Ecto neural progenitor cell (in vitro differentiated cells): ENCODE measurements at places on chromosomes 5 and 9.
A peak's percentile ranks its signal among the peaks of the same experiment; 100 is the strongest.

GRCh38 chr9:72006501-72006900 is 53.9 kb downstream of the C9orf57 start:
- DNase-seq = no peak

- DNase-seq = no peak
These were observed 194.5 kb upstream of the OTULINL start for GRCh38 chr5:14386884-14387624.

DNA sequence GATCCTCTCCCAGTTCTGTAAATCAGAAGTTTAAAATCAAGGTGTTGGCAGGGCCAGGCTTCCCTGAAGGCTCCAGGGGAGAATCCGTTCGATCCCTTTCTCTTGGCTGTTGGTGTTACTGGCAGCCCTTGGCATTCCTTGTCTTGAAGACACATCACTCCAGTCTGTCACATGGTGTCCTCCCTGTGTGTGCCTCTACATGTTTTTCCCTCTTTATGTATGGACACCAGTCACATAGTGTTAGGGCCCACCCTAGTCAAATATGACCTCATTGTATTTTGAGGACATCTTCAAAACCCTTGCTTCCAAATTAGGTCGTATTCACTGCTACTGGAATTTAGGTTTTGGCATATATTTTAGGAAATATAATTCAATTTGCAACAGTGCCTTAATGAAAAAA is 94.6 kb downstream of the RASEF start:
- DNase-seq = no peak

GRCh38 chr5:3068401-3068800 is 316.9 kb upstream of the IRX2 start:
- no peak for DNase-seq

GRCh38 chr9:121700165-121700831 is 48.9 kb downstream of the DAB2IP start:
- peak; percentile 77 for DNase-seq

GRCh38 chr5:160199410-160199911 is 29.8 kb upstream of the FABP6 start:
- DNase-seq = peak; percentile 86

DNA sequence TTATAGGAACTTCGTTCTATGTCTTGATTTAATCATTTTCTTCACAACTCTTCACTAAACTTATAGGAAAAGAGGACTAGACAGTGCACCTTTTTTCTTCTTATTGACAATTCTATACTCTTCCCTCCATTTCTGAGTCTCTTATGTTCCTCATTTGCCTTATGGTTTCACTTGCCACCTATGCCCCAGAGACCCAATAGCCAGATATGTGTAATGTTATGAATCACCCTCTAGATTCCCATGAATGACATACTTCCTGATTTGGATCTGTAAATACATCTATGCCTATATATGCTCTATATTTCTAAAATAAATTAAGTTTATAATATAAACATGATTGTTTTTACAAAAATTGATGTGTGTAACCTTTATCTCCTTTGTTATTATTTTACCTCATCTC is 514.1 kb upstream of the MEF2C start:
- no peak for DNase-seq

DNA sequence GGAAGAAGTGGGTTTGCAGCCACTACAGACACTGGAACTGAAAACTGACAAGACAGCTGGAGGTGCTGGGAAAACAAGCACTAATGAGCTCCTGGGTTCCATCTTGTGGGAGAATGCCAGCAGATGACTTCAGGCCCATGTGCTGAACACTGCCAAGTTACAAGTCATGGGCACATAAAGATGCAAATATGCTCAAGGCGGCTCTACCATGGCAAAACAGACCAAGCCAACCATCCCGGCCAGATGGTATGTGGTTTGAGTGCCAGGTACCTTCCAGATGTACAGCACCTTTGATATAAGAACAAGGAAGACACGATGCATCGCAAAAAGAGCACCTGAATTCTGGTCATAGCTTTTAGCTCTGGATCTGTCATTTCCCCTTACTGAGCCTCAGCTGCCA is 19.9 kb downstream of the TNFSF8 start:
- no peak for DNase-seq

- DNase-seq = no peak
These were observed 430.9 kb downstream of the IRX2 start for GRCh38 chr5:2320611-2321010.

DNA sequence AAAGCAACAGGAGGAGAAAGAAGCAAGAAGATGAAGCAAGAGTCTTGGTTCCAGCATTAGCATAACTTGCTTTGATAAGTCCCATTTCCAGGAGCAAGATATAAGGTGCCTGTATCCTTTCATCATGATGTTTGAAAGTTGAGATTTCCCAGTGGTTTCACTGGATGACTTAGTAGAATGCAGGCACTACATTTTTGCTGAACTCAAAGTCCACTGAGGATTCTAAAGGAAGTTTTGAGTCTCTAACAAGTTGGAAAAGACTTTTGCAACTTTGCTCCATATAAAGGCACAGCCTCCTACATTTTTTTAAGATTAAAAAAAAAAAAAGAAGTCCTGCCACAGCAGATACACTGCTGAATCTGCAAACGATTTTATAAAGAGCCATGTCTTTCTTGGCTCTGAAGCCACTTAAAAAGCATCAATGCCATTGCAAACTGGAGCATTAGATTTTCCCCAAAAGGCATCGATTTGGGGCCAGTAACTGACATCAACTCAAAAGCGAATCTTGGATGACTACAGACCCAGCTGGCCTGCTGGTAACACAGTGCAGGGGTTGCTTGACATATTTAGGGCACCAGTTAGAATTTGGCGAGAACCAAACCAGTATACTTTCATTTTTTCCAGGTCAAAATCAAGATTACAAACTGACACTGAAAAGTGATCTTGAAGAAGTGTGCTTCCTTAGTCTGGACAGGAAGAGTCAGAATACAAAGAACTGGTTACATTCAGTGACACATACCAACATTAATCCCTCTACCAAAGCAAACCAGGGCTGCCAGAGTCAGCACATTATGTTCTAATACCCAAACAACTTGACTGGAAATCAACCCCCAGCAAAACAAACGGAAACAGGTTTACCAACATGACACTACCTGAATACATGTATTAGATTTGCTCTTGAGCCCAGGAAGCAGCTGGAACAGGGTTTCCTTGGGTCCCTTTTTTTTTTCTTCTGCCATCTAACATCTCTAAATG is 39.1 kb upstream of the KCNV2 start:
- DNase-seq = no peak

DNA sequence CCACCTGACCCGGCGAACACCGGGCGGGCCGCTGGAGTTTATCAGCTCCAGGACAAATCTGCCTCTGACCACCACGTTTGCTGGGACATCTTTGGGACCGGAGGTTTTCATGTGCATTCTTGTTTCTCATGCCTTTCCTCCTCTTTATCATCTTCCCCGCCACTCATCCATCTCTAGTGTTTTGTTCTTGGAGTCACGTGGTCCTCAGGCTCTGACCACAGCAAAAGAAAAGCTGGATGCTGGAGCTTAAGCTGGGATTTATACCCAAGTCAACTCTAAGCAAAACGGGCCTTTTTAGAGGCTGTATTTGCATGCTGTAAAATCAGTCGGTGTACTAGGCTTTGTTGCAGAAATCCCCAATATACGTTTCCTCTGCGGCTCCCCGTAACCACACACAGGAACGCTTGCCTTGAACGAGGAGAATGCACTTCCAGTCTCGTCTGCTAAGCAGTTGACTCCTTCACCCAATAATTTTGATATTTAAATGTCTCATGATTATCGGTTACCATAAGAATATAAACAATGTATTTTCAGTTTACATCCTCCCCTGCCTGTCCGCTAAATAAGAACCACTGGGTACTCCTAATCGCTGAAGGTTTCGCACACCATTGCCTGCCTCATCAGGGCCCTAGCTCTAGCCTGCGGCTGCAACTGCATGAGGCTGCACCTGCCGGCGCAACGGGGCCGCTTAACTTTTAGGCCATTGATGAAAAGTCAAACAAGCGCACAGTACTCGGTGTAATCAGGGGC is 560 bp upstream of the NDUFS6 start:
- no peak for DNase-seq
